Esophagus squamous epithelium (tissue), 5 donors: ENCODE measurements at places on chromosomes 1 and 21.

GRCh38 chr1:210597555-210598134 is 268.9 kb downstream of the HHAT start:
- DNase-seq: no peak

- DNase-seq: no peak
Observed at GRCh38 chr1:168266644-168267186, 14.0 kb upstream of the TBX19 start.

DNA sequence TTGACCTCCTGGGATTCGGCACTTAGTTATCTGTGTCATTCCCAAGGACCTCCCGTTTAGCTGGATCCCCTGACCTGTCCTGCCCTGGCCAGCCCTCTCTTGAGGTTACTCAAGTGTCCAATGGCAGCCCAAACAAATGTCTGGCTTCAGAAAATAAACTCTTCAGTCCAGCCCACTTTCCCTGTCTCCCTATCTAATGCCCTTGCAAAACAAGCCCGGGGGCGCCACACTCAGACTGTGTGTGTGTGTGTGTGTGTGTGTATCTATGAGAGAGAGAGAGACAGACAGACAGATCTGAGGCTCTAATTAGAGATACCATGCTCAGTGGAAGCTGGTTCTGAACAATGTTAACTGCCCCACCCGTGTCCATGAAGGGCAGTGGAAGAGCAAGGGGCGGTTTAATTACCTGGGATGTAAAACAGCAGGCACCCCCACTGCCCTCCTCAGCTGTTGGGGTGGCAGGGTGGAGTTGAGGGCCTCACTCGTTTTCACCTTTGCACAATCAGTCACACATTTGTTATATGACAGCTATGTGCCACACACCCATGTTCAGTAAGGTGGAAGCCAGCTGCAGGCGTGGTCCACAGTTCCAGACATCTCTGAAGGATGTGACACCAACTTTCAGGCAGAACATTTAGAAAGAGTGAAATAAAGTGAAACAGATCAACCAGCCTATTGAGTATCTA is 57.4 kb downstream of the B3GALT5 start:
- no peak for DNase-seq

DNA sequence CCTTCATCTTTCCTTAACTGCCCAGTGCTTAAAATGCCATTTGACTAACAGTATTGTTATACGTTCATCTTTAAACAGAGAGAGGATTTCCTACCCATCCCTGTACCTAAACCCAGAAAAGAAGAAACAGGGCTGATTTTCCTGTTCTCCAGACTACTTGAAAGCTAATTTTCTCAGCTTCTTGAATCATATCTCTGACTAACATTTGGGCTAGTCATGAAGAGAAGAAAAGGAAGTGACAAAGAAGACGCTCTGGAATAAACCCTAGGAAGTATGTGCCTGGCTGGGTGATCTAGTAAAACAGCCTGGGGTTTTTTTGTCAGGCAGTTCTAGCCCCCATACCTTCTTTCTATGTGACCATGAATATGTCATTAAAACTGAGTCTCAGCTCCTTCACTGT is 44.8 kb upstream of the SGIP1 start:
- DNase-seq: no peak

DNA sequence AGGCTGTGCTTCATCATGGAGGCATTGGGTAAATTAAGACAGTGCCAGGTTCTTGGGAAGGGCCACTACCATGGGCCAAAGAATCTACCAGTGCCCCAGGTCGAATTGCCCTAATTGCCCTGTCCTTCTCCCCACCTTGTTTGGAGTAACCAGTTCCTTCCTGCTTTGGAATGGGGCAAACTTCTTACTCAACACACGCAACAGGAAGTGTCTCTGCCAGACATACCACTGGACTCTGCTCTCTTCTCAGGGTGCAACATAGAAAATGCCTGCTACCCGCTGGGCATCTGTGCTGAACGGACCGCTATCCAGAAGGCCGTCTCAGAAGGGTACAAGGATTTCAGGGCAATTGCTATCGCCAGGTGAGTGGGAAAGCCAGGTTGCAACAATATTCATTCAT is 15.8 kb downstream of the CDA start:
- DNase-seq: no peak

- no peak for DNase-seq
Observed at GRCh38 chr1:175388285-175388684, 195.7 kb upstream of the KIAA0040 start.

- DNase-seq: no peak
Observed at GRCh38 chr1:162605225-162605927, 26.9 kb upstream of the DDR2 start.

DNA sequence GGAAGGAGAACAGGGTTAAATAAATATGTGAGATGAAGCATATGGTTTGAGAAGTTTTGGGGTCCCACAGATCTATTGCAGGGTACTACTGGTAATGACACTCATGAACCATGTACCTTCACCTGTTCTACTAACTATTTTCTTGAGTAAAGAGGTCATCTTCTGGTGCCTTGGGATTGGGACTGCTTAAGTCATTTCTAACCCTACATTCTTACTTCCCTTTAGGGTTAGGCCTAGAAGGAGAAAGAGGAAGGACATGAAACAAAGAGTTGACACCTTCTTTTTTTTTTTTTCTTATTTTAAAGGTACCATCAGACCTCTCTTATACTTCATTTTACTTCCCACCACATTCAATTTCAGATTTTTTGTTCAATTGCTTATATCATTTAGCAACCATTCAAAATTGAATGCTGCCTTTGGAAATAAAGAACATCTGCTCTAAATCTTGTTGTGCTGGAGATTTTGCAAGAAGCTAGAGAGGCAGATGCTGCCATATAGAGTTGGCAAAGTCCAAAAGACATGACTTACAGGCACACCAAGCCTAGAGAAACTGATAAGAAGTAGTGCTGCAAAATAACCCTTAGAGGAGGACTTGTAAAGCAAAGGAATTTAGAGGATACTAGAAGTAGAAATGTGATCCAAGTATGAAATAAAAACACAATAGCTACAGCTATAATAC is 374.4 kb upstream of the ST6GALNAC5 start:
- DNase-seq: no peak

DNA sequence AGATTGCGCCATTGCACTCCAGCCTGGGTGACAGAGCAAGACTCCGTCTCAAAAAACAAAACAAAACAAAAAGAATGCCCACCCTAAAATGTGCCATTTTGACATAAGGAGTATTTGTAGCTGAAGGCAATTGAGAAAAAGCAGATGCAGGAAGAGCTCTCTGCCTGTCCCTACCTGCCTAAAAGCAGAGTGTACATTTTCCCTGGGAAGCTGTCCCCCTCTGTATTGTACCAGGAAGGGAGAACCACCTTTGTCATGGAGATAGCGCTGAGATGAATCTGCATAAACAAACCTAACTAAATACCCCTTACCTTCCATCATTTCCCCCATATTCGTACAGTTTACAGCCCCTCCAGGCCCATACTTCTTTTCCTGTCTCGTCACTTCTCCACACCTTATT is 94.4 kb upstream of the SLC45A1 start:
- no peak for DNase-seq
